ENCODE measurements at places on chromosomes 13 and 19.
A peak's percentile ranks its signal among the peaks of the same experiment; 100 is the strongest.

- DNase-seq: no peak
These were observed 82.5 kb upstream of the FGF14 start for GRCh38 chr13:102484329-102484728.

DNA sequence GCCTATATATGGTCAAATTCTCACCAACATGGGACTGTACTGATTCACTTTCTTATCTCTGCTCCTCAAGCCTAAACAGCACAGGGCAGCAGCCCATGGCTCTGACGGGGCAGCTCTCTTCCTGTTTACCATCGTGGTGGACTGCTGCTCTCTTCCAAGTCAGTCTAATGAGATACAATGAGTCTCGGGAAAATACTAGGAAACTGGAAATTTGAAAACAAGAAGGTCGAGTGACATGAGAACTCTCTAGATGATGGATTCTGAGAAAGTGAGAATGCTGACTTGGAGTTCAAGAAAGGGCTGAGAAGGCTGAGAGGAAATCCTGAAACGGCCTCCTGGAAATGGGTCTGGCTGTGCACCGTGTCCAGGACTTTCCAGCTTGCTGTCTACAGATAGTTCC, 122.8 kb upstream of the ARGLU1 start:
- DNase-seq: no peak

GRCh38 chr19:38197937-38198704, 25.9 kb downstream of the DPF1 start:
- DNase-seq: no peak

DNA sequence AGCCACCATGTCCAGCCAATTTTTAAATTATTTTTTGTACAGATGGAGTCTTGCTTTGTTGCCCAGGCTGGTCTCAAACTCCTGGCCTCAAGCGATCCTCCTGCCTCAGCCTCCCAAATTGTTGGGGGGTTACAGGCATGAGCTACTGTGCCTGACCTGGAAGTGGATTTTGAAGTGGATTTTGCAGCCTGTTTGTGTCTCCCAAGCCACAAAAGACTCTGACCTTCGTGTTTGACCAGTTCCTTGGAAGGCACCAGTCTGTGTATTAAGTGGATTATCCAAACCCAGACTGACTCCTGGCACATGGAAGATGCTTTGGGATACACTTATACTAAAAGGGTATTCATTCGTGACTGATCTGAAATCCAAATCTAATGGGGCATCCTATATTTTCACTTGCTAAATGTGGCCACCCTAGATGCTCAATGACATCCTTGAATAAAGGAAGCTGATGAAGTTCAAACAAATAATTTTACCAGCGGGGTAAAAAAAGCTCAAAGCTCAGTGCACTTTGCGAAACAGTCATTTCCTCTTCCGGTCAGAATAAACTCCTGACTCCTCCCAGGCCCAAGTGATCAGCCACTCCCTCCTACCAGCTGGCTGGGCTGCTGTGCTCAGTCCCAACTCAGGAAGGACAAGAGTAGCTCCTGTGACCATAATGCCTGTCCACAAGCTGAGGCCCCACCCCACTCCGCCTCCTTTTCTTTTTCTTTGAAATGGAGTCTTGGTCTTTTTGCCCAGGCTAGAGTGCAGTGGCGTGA, 32.6 kb upstream of the GATAD2A start:
- no peak for DNase-seq

GRCh38 chr19:5287066-5287465, 53.5 kb downstream of the PTPRS start:
- no peak for DNase-seq

GRCh38 chr19:54462047-54462654, 1.4 kb downstream of the LENG9 start:
- DNase-seq: no peak

DNA sequence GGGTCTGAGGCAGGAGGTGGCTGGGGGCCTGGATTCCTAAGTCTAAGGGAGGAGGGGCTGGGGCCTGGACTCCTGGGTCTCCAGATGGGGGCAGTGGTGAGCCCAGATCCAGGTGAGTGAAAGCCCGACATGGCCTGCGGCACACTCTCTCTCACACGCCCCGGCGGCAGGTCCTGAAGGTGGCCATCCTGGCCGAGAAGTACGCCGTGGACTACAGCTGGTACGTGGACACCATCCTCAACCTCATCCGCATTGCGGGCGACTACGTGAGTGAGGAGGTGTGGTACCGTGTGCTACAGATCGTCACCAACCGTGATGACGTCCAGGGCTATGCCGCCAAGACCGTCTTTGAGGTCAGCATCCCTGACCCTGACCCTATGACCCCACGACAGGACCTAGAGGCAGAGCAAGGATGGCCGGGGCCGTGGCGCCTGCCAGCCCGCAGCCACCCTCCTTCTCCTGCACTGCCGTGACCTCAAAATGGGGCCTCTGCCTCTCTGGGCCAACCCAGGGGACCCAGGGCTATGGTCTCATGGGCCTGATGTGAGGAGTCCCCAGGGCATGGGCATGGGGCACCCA, 13.2 kb downstream of the FUZ start:
- DNase-seq: no peak

DNA sequence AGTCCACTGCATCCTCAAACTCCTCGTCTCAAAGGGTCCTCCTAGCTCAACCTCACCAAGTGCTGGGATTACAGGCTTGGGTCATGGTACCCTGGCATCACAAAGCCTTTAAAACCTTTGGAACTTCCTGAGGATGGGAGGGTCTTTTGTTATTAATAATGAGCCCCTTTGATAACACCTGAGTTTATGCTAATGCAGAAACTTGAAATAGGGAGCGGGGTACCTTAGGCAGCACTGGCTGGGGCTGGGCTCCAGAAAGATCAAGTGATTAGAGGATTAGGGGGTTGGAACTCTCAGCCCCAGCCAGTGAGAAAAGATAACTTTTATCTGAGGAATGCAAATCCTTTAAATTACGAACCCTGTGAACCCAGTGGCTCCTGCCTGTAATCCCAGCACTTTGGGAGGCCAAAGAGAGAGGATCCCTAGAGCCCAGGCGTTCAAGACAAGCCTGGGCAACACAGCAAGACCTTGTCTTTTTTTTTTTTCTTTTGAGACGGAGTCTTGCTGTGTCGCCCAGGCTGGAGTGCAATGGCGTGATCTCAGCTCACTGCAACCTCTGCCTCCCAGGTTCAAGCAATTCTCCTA, 9.3 kb upstream of the PSPC1 start:
- DNase-seq: no peak

DNA sequence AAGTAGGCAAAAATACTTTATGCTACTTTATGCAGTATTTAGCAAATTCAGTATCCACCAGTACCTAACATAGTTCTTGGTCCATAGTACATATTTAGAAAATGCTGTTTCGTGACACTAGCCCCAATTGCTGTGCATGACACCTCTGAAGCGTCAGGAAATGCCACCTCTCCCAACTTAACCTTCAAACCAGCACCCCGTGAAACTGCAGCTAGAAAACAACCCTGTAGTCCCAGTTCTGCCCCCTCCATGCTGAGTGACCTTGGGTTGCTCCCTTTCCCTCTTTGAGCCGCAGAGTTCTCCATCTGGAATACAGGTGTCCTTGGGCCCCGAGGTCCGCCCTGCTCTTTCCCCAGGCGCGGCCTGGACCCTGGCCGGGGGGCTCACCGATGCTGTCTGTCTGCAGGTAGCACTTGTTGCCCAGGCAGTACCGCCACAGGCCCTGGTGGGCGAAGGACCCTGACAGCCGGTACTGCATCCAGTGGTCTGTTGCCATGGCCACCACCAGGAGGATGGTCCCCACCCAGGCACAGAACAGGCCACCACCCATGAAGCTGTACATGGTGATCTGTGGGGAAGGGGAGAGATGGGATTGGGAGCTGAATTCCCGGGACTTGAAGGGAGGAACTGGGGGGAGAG, 773 bp downstream of the LIM2 start:
- no peak for DNase-seq

- no peak for DNase-seq
These were observed 24.2 kb upstream of the C13orf46 start for GRCh38 chr13:113997845-113998751.

GRCh38 chr19:15252398-15253018, 20.3 kb upstream of the EPHX3 start:
- DNase-seq: no peak

- DNase-seq: peak; percentile 29
These were observed 15.4 kb upstream of the NOP53 start for GRCh38 chr19:47729799-47730520.

DNA sequence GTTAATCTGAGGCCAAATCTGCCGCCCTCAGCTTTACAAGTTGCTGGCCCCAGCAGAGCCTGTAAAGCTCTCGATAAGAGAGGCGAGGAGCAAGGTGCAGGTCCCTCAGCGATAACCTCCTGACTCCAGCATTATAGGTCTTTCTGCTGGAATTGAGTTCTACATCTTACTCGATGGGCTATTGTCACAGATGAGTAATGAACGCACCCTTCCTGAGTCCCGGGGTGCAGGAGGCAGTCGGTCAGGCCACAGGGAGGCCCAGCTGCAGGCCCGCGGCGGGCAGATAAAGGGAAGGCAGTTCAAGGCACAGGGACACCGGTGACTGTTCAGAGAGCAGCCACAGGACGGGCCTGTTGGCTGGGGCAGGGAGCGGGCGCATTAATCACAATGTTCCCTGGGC, 157.6 kb upstream of the OBI1 start:
- DNase-seq: no peak

DNA sequence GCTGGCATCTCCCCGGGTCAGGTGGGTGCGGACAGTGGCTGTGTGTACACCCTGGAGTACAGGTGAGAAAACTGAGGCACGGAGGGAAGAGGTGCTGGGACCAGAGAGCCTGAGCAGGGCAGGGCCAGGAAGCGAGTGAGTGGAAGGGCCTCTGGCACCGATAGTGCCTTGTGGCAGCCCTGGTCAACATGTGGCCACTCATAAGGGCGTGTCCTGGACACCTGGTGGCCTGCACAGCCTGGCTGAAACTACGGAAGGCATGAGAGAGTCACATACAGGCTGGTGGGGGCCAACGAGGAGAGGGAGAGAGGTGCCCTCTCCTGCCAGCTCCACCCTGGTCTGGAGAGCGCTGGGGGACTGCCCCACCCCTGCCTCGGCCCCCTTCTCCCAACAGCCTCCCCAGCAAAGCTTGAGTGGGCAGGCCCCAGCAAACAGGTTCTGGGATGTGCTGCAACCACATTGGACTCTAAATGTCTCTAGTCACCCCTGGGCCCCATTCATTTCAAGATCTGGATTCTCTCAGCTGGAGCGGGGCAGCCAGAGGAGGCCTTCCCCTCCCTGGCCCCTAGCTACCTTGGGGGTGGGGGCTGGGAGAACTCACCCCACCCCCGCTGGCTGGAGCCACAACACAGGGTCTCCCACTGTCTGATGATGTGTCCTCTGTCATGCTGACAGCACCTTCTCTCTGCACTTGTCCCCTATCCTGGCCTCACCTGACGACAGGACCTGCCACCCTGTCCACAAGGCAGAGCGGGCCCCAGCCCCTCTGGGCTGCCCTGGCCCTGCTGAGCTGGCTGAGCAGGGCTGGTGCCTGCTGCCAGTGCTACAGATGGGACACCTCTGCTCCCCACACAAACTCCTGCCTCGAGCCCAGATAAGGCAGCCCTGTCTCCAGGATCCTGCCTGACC, 5.8 kb downstream of the CBARP start:
- DNase-seq: no peak

GRCh38 chr19:28128341-28128740, 1084.6 kb downstream of the UQCRFS1 start:
- no peak for DNase-seq

DNA sequence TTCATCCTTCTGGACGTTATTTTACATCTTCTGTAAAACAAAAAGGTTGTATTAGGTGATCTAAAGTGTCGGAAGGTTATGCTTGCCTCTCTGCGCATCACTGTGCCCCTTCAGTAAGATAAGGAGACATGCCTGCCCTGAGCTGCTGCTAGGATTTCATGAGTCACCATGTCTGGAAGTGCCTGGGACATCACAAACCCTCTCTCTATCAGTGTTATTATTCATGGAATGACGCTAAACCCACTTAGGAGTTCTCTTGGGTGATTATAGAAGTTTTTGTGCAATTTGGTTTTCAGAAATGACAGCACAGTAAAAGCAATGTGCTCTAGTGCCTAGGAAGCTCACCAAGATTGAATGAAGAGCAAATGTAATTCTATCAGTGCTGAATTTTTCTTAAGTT, 617.7 kb downstream of the DCT start:
- no peak for DNase-seq

- DNase-seq: no peak
These were observed 12.5 kb downstream of the GADD45B start for GRCh38 chr19:2488405-2488941.

DNA sequence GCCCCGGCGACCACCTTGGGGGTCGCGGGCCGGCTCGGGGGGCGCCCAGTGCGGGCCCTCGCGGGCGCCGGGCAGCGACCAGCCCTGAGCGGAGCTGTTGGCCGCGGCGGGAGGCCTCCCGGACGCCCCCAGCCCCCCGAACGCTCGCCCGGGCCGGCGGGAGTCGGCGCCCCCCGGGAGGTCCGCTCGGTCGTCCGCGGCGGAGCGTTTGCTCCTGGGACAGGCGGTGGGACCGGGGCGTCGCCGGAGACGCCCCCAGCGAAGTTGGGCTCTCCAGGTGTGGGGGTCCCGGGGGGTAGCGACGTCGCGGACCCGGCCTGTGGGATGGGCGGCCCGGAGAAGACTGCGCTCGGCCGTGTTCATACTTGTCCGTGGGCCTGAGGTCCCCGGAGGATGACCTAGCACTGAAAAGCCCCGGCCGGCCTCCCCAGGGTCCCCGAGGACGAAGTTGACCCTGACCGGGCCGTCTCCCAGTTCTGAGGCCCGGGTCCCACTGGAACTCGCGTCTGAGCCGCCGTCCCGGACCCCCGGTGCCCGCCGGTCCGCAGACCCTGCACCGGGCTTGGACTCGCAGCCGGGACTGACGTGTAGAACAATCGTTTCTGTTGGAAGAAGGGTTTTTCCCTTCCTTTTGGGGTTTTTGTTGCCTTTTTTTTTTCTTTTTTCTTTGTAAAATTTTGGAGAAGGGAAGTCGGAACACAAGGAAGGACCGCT, 729 bp downstream of the STK11 start:
- DNase-seq: no peak

GRCh38 chr19:45020071-45020470, 18.8 kb upstream of the CLASRP start:
- no peak for DNase-seq

DNA sequence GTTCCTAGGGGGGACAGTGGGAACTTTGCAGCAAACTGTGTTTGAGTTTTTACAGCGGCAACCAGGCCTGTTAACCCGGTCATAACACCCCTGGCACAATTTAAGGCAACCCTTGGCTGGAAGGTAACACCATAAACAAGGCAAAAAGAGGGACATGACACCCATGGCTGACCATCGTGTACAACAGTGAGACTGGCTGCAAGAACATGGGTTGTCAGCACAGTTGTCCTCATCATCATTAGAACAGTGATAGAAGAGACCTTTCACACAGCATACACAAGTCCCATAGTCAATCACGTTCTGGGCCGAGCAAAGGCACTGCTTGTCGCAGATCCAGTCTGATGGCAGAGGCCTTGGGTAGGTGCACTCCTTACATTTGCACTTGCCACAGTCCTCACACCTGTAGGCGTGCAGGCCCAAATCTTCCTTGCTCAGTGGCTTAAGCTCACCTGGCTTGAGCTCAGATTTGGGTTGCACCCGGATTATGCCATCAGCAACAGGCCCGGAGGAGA, 4.1 kb downstream of the SPRY2 start:
- no peak for DNase-seq

GRCh38 chr13:98105929-98106336, 37.0 kb upstream of the FARP1 start:
- no peak for DNase-seq
